Aorta (tissue), 5 donors: ENCODE measurements at places on chromosomes 1 and 21.

DNA sequence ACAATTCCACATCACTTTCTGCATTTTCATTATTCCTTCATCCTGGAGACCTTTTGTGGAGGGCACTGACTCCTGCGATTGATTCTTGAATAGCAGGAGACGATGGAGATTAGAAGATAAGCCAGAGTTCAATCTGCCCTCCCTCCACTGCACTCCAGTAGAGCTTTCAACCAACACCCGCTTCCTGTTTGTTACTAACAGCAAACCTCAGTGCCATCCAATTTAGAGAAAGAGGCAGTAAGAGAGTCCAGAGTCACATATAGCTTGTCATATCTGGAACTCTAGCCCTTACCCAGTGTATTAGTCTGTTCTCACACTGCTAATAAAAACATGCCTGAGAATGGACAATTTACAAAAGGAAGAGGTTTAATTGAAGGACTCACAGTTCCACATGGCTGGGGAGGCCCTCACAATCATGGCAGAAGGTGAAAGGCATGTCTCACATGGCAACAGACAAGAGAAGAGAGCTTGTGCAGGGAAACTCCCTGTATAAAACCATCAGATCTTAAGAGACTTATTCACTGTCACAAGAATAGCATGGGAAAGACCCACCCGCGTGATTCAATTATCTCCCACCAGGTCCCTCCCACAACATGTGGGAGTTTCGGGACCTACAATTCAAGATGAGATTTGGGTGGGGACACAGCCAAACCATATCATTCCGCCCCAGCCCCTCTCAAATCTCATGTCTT is 55.9 kb downstream of the PCBP3 start:
- no peaks in the 10 kb centered on the region for H3K27me3 ChIP-seq
- no peak for DNase-seq

DNA sequence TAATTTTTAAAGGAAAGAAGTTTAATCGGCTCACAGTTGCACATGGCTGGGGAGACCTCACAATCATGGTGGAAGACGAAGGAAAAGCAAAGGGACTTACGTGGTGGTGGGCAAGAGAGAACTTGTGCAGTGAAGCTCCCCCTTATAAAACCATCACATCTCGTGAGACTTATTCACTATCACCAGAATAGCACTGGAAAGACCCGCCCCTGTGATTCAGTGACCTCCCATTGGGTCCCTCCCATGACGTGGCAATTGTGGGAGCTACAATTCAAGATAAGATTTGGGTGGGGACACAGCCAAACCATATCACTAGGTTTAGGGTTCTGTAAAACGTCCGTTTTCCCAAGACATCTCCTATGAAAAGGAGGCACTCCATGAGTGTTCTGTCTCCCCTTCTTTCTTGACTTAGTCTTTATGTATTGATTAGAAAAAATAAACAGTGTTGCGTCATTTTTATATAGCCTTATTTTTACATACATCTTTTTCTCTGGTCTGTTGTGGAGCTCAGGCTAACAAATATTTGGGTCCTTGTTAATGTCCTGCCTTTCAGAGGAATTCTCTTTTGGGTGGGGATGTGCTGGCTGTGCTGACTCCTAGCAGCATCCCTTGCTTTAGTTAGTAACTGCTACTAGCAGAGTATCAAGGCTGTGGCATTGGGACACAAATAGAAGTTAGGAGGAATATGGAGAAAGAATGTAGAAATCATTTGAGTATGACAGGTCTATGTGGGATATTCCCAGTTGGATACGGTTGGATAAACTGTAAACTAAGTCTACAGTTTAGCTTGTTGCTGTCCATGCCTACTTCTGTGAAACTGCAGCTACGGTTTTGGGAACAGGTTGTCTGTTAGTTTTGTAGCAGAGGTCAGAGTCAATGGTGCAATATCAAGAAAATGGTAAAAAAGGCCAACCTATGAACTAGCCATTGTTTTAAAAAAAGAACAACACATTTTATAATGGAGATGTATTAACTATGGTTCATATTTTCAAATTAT is 23.5 kb downstream of the BACH1 start:
- no peaks in the 10 kb centered on the region for H3K27me3 ChIP-seq
- no peak overlapping the region for H3K4me3 ChIP-seq
- no peak for DNase-seq
- no peaks in the 10 kb centered on the region for H3K36me3 ChIP-seq
- H3K4me1 ChIP-seq, result peaks cover 3% of the 10 kb centered on the region
- no peak overlapping the region for H3K27ac ChIP-seq

- no peaks in the 10 kb centered on the region for H3K27me3 ChIP-seq
- DNase-seq, result no peak
- no peak overlapping the region for H3K27ac ChIP-seq
- no peak overlapping the region for H3K4me3 ChIP-seq
- H3K4me1 ChIP-seq, result peaks cover 2% of the 10 kb centered on the region
Measured at GRCh38 chr1:205183676-205184335, 27.7 kb downstream of the DSTYK start.

DNA sequence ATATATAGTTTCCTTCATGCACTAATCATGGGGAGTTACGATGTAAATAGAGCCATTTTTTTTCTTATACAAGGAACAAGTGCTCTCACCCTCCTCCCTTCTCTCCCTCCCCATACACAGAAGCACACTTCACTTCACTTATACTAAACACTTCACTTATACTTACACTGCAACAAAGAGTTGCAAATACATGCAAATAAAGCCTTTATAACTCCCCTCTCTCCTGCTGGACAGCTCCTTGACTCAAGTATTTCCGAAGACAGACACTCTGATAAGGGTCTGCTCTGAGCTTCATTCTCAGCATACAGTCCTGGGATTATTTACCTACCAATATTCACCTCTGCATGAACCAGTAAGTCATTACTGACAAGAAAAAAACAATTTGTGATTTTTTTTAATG is 35.6 kb upstream of the ERG start:
- no peak for DNase-seq
- no peak overlapping the region for H3K4me3 ChIP-seq
- no peaks in the 10 kb centered on the region for H3K36me3 ChIP-seq
- no peaks in the 10 kb centered on the region for H3K27me3 ChIP-seq
- H3K27ac ChIP-seq, result no peak overlapping the region

DNA sequence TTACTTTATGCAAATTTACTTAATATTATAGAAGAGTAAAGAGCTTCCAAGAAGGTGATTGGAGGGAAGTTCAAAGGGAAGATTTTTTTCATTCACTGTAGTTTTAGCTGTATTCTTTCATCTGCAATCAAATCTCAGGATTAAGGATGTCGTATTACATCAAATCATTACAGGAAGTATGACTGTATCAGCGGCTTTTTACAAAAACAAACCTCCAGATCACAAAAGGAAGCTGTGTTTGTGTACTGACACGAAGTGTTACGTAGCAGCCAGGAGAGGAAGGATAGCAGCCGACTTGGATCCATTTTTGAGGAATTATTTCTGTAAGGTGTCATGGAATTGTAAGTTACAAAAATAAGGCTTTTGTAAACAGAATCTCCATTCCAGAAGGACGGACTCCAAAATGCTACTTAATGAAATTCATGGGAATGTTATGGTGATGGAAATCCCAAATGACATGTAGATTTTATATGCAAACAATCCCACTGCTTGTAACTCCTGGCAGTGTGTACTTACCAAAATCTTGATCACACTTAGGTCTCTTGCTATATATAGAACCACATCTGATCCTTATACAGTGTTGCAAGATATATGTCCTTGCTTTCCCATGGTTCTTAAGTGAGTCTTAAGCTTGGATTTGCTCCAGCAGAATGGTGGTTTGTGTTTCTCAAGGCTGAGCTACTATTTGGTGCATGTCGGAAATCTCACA is 49.8 kb downstream of the KCNJ15 start:
- no peak for DNase-seq
- H3K36me3 ChIP-seq, result no peaks in the 10 kb centered on the region
- peaks cover 2% of the 10 kb centered on the region for H3K4me1 ChIP-seq
- H3K4me3 ChIP-seq, result no peak overlapping the region
- no peaks in the 10 kb centered on the region for H3K27me3 ChIP-seq

- H3K27me3 ChIP-seq, result no peaks in the 10 kb centered on the region
- no peaks in the 10 kb centered on the region for H3K36me3 ChIP-seq
- no peaks in the 10 kb centered on the region for H3K4me1 ChIP-seq
- no peak for DNase-seq
Measured at GRCh38 chr1:183838221-183838620, 33.3 kb downstream of the RGL1 start.

DNA sequence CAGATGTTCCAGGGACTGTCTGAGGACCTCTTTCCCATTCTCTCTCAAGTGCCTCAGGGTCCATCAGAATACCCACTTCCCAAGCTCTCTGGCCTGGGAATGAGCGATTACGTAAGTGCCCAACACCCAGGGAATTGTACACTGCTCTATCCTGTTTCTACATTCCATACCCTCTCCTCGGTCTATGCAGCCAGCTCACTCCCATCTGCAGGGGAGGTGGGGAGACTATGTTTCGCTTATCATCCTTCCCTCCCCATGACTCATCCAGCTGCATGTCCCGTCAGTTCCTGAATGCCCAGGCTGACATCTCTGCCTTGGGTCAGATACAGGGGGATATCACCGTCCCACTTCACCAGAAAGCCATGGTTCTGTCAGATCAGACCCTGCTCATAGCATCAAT is 34.5 kb upstream of the CD1D start:
- H3K4me1 ChIP-seq, result peaks cover 2% of the 10 kb centered on the region
- DNase-seq, result no peak
- no peak overlapping the region for H3K27ac ChIP-seq
- H3K27me3 ChIP-seq, result no peaks in the 10 kb centered on the region
- H3K36me3 ChIP-seq, result no peaks in the 10 kb centered on the region

GRCh38 chr1:117271959-117272358 is 61.2 kb upstream of the VTCN1 start:
- H3K4me3 ChIP-seq, result no peak overlapping the region
- H3K36me3 ChIP-seq, result no peaks in the 10 kb centered on the region
- peaks cover 4% of the 10 kb centered on the region for H3K4me1 ChIP-seq
- no peak overlapping the region for H3K27ac ChIP-seq
- no peaks in the 10 kb centered on the region for H3K27me3 ChIP-seq

- DNase-seq, result no peak
- H3K4me1 ChIP-seq, result no peaks in the 10 kb centered on the region
Measured at GRCh38 chr1:192805832-192806323, 3.0 kb upstream of the RGS2 start.

DNA sequence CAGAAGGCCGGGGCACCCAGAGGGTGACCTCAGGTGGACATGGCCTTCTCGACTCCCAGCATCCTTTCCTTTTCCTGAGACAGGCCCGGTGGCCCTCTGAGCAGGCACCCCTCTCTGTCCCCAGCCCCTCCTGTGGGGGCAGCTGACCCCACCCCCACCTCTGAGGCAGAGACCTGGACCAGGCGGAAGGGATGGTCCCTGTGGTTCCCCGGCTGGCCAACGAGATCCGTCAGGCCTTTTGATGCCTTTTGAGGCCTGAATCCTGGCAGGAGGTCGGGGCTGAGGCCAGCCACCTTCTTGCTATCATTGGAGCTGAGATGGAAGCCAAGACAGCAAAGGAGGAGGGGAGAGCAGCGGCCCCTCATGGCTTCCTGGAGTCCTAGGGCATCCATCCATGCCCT is 50.2 kb upstream of the ACTRT2 start:
- no peak overlapping the region for H3K27ac ChIP-seq
- no peaks in the 10 kb centered on the region for H3K27me3 ChIP-seq
- H3K4me1 ChIP-seq, result no peaks in the 10 kb centered on the region
- H3K36me3 ChIP-seq, result no peaks in the 10 kb centered on the region

- H3K4me3 ChIP-seq, result no peak overlapping the region
- H3K4me1 ChIP-seq, result no peaks in the 10 kb centered on the region
- no peaks in the 10 kb centered on the region for H3K36me3 ChIP-seq
- no peak overlapping the region for H3K27ac ChIP-seq
Measured at GRCh38 chr1:228792601-228793000, 57.3 kb downstream of the RHOU start.

DNA sequence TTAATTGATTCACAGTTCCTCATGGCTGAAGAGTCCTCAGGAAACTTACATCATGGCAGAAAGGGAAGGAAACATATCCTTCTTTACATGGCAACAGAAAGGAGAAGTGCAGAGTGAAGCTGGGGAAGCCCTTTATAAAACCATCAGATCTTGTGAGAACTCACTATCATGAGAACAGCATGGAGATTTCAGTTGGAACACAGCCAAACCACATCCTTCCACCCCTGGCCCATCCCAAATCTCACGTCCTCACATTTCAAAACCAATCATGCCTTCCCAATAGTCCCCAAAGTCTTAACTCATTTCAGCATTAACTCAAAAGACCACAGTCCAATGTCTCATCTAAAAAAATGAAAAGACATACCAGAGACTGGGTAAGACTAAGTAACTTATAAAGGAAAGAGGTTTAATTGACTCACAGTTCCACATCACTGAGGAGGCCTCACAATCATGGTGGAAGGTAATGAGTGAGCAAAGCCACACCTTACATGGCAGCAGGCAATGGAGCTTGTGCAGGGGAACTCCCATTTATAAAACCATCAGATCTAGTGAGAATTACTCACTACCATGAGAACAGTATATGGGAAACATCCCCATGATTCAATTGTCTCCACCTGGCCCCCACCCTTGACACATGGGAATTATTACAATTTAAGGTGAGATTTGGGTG is 105.2 kb downstream of the MRPL39 start:
- DNase-seq, result no peak
- H3K36me3 ChIP-seq, result no peaks in the 10 kb centered on the region
- no peak overlapping the region for H3K4me3 ChIP-seq
- no peaks in the 10 kb centered on the region for H3K27me3 ChIP-seq
- H3K27ac ChIP-seq, result no peak overlapping the region
